Progenitor cell of endocrine pancreas (in vitro differentiated cells): ENCODE measurements at places on chromosomes 12 and 14. TPM values are rescaled to one million over a fixed set of nuclear protein-coding genes. Genes with fewer than 3 reads are reported as not detected.

SSPN gene
- total RNA-seq = 2.1 and 2.8 TPM in 2 replicates

DNA sequence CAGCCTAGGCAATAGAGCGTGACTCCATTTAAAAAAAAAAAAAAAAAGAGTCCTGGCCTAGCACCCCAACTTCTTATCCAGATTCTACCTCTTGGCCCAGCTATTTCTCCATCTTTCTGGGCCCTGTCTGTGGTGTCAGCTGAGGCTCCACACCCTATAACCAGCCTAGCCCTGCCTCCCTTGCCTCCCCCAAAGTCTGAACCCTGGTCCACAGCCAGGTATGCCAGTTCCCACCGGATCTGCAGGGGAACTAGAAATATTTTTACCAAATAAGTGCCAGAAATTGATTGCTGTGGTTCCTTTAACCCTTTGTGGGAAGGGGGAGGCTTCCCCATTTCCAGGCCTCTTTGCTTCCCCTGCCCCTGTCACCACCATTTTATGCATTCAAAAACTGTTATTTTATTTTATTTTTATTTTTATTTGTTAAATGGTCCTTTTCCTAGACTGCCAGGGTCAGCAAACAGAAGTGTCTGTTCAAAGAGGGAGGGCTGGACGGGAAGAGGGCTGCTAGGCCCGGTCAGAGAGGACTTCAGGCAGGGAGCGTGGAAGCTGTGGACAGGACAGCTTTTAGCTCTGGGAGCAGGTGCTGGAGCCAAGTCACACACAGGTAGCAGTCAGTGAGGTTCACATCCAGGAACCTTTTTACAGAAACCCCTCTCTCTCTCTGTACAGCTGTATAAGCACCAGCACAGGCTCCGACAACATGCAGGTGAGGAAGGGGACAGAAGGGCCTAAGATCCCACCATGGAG is 23.2 kb downstream of the TTC9 start:
- DNase-seq = no peak

- DNase-seq = no peak
Observed at GRCh38 chr14:47277703-47278102, 397.7 kb downstream of the MDGA2 start.

GRCh38 chr14:51335961-51336723 is 96.1 kb downstream of the TMX1 start:
- DNase-seq = no peak

DNA sequence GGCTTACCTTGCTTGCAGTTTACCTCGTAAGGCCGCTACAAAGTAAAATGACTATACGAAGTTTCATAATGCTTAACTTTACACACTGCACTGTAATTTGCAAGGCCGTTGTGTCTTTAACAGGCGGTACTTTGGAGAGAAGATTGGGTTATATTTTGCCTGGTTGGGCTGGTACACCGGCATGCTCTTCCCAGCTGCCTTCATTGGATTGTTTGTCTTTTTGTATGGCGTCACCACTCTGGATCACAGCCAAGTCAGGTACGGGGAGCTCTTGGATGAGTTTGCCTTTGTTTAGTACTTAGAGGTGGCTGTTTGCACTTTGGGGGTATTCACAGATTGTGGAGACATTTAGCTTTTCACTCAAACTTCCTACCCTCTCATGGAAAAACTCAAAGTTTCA is 167.8 kb downstream of the SLC5A8 start:
- no peak for DNase-seq

DNA sequence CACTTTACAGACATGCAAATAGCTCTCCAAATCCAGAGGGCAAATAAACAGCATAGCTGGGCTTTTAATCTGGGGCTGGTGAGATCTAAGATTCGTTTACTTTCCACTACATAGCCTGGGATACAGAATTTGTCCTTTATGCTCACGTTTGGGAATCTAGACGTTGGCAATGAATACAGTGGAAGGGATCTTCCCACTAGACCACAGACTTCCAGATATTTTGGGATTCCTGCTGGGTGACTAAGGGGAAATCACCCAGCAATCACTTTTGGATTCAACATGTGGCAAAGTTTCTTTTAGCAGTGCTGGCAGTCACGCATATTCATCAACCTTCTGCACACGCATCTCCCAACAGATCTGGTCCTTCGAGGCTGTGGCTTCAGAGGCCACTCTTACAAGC is 23.5 kb downstream of the APPL2 start:
- DNase-seq = no peak

- no peak for DNase-seq
Observed at GRCh38 chr12:22209422-22209821, 125.1 kb downstream of the ST8SIA1 start.
